ENCODE measurements at places on chromosomes 3 and 15.

- DNase-seq: no peak
These were observed 37.9 kb upstream of the TNFAIP8L3 start for GRCh38 chr15:51132384-51133139.

DNA sequence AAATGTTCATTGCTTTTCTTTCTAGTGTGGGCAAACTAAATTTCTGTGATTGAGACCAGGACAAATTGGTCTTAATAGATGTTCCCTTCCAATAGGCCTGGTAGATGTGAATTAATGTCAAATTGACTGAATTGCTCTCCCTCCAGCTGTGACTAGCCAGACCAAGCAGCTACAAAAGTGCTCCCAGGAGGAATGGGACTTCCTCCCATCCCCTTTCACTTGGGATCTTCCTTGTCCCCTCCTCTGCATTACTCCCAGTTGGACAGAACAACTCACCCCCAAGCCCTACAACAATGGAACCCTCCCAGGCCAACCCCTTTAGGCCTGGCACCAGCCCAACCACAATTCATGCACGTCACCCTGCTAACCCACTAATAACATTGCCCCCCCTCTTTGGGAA, 19.6 kb upstream of the ZKSCAN7 start:
- no peak for DNase-seq

GRCh38 chr3:31575448-31575847, 42.7 kb downstream of the STT3B start:
- no peak for DNase-seq

DNA sequence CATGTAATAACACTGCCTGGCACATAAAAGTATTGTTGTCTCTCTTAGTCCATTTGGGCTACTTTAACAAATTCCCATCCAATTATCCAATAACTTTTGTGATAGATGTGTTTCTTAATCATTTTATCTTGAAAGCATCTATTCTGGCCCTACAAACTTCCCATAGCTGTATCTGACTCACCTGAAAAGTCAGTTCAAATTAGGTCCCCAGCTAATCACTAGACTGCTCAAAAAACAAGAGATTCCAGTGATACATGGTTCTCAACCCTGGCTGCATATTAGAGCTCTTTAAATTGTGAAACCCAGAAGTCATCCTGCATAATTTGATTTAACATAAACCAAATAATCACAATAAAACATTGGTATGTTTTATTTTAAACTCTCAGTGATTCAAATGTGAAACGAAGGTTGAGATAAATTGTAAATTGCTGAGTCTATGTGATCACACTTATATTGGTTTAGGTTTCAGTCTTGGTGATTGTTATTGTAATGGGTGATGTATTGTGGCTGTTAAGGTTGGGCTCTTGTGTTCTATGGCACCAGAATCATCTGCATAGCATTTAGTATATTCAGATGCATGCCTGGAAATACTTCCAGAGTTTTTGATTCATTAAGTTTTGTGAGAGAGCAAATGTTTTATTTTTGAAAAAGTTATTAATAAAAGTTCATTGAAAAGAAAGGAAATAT, 268.9 kb upstream of the KCNMB2 start:
- no peak for DNase-seq

- peak; percentile 65 for DNase-seq
These were observed at the start of gene SHF for GRCh38 chr15:45187894-45188830. Gene SHF (minus strand): TSS chr15:45187966. CDS start chr15:45187951, 15 bp downstream.

DNA sequence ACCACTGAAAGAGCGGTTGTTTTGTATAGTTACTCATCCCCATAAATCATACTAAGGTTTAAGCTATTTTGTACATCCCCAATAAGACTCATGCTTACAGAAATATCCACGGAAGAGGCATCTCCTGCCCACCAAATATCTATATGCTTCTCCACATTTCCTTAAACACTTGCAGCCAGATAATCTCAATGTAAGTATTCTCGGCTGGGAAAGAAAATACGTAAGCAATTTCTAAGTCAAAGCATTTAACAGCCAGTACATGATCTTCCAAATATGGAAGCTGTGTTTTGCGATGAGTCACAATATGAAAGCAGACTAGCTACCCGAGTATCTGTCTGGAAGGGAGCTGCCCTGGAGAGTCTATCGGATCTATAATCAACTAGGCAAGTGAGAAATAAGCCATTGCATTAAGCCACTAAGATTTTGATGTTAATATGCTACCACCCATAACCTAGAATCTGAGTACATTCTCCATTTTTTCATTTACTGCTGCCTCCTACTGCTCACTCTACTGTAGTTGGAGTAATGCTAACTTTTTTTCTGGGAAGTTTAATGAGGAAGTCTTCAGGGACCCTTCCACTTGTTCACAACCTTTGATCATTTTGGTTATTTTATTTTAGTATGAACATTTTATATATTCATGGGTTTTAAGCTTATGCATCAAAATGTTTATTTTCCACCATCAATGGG, 26.9 kb upstream of the ZMAT3 start:
- DNase-seq: no peak

GRCh38 chr3:157284688-157285087, 124.7 kb upstream of the CCNL1 start:
- DNase-seq: no peak

- no peak for DNase-seq
These were observed 85.6 kb downstream of the OSBPL10 start for GRCh38 chr3:31895471-31895870.

DNA sequence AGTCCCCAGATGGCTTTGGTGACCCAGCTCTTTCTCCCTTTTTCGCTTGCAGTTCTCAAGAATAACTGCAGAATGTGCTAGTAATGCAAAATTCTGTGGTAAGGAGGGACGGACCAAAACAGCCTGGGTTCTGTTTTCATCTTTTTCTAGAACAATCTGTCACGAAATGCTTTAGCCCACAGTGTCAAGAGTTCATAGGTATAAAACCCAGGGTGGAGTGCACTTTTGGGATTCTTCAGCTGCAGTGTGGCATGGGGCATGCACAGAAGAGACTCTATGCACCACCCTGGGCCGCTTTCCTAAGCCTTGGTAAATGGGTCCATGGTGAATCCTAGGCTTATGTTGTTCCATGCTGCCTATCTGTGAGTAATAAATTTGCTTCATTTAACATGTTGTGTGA, 1072.7 kb upstream of the GBE1 start:
- no peak for DNase-seq

GRCh38 chr3:185716436-185717108, 108.3 kb downstream of the IGF2BP2 start:
- DNase-seq: no peak

- no peak for DNase-seq
These were observed 17.0 kb upstream of the LMCD1 start for GRCh38 chr3:8484409-8485140.

DNA sequence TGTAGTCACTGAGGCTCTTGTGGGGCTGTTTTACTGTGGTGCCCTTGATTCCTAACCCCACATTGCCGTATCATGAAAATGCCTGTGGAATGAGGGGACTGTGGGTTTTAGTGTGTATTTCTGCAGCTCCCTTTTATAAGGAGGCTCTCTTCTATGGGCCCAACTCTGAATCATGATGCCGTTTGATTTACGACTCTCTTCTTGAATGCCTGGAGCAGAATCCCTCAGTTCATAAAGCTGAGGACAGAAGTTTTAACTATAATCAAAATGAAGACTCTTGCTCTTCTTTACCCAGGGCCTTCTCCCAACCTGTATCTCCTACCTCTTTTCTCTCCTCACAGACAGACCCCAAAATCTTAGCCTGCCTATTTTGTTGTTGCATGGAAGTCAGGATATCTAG, 109.5 kb downstream of the RARB start:
- DNase-seq: no peak

GRCh38 chr3:146732325-146732724, 127.2 kb upstream of the PLSCR5 start:
- DNase-seq: no peak

- DNase-seq: no peak
These were observed 23.6 kb downstream of the KCNMB3 start for GRCh38 chr3:179227349-179227748.

DNA sequence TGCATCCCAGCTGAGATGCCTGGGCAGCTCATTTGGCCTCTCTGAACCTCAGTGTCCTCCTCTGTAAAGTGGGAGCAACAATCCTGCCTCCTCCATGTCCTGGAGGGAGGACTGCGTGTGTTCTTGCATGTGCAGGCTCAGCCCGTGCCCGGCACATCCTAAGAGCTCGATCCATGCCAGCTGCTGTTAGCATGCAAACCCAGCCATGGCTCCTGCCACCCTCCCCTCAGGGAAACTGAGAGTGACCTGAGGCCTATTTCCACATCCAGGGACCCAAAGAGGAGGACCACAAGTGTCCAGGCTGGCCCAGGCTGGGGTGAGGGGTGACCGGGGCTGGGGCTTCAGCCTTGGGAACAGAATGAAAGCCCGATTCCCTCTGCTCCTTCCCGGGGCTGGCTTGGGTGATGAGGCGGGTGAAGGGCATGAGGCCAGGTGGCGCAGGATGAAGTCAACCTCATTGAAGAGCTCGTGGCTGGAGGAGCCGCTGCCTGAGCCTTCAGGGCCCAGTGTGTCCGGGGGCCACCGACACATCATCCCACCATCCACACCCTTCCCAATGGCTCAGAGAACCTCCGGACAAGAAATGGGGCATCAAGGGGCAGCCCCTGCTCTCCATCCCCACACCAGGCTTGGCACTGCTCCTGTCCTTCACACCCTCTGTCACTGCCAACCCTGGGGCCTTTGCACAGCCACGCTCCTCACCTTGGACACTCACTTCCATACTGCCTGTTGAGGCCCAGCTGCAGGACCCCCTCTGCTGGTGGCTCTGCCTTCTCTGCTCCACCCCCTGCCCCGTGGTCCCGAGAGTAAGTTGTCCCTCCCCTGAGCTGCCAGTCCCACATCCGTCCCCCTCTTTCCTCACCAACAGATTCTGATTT, 42.5 kb downstream of the ADAMTS7 start:
- DNase-seq: no peak

- DNase-seq: no peak
These were observed 122.2 kb downstream of the ANXA2 start for GRCh38 chr15:60275624-60276023.

GRCh38 chr3:36992806-36993325, at the start of gene EPM2AIP1:
Gene EPM2AIP1 (minus strand): TSS chr3:36993131. CDS start chr3:36993077, 54 bp downstream.
- no peak for DNase-seq

- no peak for DNase-seq
These were observed 3.3 kb downstream of the MSL2 start for GRCh38 chr3:136192831-136193230.

- DNase-seq: no peak
These were observed 228.0 kb downstream of the FMN1 start for GRCh38 chr15:32966512-32966911.

GRCh38 chr3:129238945-129239705, 10.3 kb upstream of the COPG1 start:
- DNase-seq: no peak

DNA sequence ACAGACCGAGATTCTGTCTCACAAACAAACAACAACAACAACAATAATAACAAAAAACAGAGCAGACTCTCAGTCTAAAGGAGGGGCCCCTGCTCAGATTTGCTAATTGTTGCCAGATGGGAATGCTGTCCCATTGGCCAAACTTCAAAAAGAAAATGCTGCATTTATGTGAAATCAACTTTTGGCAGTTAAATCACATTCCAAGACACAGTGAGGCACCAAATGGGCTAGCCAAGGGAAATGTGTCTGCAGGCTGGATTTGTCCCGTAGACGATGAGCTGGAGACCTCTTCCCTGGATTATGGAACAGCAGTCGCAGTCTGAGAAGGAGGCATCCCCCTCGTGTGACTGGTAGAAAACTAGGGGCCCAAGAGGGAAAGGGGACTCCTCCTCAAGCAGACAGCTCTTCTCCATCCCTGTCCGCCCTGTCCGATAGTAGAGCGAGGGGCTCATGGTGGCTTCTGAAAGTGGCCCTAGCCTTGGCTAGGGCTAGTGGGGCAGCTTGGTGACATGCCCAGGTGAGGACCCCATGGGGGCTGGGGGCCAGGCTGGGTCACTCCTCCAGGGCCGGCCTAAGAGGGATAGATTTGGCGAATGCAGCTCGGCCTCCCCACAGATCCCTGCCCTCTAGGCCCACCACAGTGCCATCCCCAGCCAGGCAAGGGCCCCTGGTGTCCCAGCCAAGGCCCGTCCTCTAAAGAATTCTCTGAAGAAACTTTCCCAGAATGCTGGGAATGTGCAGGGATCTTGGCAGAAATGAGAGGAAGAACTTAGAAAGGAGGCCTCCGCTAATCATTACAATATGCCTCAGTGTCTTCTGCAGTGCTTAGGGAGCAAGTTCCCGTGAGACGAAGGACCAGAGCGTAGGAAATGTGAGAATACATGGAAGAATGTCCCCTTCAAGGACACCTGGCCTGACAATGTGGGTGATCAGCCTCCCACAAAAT, 2.0 kb downstream of the SLC22A14 start:
- DNase-seq: no peak

DNA sequence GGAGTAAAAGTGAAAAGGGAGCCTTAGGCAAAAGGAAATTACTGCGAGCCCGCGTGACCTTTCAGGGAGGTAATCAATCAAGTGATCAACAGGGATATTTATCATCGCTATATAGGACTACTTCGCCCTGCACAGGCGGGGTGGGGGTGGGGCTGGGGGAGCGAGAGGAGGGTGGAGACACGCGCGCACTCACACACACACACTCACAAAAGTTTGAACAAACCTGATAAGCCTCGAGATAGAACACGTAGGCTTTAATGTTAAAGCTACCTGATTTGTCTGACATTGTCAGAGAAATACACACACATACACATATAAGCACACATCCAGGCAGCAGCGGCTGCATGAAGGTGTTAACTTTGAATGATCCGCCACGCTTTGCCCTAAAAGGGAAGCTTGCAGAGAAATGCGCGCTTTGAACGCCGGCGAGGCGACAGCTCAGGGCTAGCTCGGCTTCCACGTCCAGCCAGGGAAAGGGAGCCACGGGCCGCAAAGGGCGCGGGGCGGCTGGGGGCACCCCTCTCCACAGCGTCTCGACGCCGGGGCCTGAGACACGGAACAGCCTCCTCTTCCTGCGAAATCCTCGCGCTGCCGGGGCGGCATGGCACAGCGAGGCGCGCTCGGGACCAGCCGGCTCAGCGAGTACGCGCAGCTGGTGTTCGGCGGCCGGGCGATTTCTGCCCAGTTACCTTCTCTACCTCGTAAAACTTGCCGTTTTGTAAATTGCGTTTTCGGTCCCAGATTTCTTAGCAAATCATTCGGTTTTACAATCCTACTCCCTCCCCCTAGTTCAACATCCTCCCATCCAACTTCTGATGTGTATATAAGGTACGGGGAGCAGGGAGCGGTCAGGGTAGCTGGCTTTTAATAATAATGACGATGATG, 4.8 kb upstream of the MECOM start:
- no peak for DNase-seq

GRCh38 chr3:123365450-123366143, 83.3 kb downstream of the ADCY5 start:
- DNase-seq: no peak

GRCh38 chr3:45642731-45643152, 46.5 kb upstream of the SACM1L start:
- DNase-seq: no peak

- no peak for DNase-seq
These were observed 105.8 kb downstream of the CBLB start for GRCh38 chr3:105762749-105763658.

All from CD8-positive, alpha-beta T cell (primary cell).